ENCODE measurements at places on chromosomes 2 and 18. TPM values are rescaled to one million over a fixed set of nuclear protein-coding genes. Genes with fewer than 3 reads are reported as not detected.

- no peak for DNase-seq
Measured at GRCh38 chr2:61970807-61971556, 65.5 kb downstream of the COMMD1 start.

- DNase-seq: no peak
Measured at GRCh38 chr2:102013206-102014040, 21.7 kb downstream of the IL1R2 start.

- no peak for DNase-seq
Measured at GRCh38 chr2:158204741-158205165, 103.1 kb downstream of the UPP2 start.

DNA sequence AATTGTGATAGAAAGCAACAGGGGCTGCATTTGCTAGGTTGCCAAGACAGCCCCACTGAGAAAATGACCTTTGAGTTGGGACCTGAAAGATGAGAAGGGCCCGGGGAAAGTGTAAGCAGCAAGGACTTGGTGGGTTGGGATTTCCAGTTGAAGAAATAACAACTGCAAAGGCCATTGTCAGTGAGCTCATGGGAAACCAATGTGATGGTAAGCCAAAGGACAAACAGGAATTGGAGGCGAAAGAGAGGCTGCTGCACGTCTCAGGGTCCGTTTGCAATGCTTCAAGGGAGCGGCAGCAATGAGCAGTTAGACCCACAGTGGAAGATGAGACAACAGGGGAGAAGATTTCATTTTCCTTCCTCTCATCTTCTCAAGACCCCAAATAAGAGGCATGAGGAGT lies 51.5 kb upstream of the RGPD4 start:
- peak; percentile 37 for DNase-seq

DNA sequence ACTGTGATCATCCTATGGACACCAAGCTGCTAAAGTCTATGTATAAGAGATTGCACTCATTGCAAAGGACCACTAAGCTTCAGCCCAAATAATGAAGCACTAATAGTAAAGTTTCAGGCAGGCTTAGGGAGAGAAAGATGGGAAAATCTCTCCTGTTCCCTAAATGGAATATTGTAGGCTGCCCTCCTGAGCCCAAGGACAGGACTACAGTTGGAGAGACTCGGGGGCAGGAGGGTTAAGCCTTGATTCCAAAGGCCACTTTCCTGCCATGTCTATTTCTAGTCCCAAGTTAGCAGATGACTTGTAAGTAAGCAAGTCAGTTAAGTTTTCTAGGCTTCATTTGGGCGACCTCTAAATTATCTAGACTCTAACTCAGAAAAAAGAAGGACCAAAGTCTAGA lies 9.0 kb downstream of the TMEM247 start:
- no peak for DNase-seq

- no peak for DNase-seq
Measured at GRCh38 chr2:227038550-227039189, 125.3 kb downstream of the COL4A4 start.

DNA sequence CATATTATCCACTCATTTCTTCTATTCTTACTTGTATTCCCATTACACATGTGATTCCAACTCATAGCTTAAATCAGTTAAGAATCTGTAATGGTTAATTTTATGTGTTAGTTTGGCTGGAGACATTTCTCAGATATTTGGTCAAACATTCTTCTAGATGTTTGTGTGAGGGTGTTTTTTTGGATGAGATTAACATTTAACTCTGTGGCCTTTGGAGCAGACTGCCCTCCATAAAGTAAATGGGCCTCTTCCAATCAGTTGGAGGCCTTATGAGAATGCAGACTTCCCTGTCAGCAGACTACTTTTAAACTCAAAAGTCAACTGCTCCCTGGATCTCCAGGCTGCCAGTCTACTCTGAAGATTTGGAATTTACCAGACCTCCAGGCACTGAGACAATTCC lies 976.8 kb upstream of the ACVR2A start:
- DNase-seq: no peak

GRCh38 chr2:226956659-226957058 lies 120.8 kb downstream of the RHBDD1 start:
- no peak for DNase-seq

Gene MARCO
- polyA plus RNA-seq: 2.1 TPM

Gene SOWAHC
- polyA plus RNA-seq: 9.6 TPM

Gene CCDC148
- 0.23 TPM for polyA plus RNA-seq

Gene GKN2
- not detected for polyA plus RNA-seq

Gene MYL1
- polyA plus RNA-seq: 7,377 TPM

Gene ASB18
- polyA plus RNA-seq: 8.1 TPM

Gene CAD
- 36.1 TPM for polyA plus RNA-seq

Gene B4GALT6
- 15.2 TPM for polyA plus RNA-seq

Gene SCG2
- not detected for polyA plus RNA-seq

Measured in muscle of back (tissue), 13 donors.